CD4-positive, alpha-beta T cell treated with Interleukin-15 for 1 hour (primary cell): ENCODE measurements at places on chromosomes 7 and 10.

- no peak for DNase-seq
Measured at GRCh38 chr10:4448030-4448429, 378.0 kb upstream of the AKR1E2 start.

GRCh38 chr10:31709476-31709875, 219.2 kb downstream of the ARHGAP12 start:
- no peak for DNase-seq

DNA sequence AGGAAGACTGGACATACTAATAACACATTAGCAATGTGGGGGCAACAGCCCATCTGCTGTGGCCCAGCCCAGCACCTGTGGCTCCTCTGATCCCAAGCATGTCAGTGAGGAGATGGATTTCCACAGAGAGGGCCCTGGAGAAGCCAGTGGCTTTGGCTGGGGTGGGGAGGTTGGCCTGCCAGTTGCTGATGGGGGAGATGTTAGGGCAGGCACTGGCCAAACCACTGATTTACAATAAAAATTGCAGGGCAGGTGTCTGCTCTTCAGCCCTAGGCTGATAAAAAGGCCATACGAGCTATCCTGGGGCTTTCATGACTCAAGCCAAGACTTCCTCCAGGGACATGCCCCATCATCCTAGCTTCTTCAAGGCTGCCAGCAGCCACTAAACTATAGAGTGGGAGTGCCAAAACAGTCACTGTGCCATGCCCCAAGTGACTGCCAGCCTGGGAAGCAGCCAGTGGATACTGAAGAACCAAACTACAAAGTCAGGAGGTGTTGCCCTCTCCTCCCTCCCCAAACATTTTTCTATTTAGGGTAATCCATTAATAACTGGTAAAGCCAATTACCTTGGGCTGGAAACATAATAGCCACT, 37.8 kb downstream of the DPCD start:
- DNase-seq: no peak

DNA sequence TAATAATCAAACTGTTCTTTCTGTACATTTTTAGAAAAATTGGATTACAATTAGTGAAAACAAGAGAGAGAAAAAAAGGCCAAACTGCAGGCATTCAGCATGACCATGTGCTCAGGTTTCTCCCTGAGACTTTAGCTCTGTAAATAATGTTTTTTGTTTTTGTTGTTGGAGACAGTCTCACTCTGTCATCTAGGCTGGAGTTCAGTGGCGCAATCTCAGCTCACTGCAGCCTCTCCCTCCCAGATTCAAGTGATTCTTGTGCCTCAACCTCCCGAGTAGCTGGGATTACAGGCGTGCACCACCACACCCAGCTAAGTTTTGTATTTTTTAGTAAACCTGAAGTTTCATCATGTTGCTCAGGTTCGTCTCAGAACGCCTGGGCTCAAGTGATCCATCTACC, 23.0 kb downstream of the BZW2 start:
- DNase-seq: no peak

DNA sequence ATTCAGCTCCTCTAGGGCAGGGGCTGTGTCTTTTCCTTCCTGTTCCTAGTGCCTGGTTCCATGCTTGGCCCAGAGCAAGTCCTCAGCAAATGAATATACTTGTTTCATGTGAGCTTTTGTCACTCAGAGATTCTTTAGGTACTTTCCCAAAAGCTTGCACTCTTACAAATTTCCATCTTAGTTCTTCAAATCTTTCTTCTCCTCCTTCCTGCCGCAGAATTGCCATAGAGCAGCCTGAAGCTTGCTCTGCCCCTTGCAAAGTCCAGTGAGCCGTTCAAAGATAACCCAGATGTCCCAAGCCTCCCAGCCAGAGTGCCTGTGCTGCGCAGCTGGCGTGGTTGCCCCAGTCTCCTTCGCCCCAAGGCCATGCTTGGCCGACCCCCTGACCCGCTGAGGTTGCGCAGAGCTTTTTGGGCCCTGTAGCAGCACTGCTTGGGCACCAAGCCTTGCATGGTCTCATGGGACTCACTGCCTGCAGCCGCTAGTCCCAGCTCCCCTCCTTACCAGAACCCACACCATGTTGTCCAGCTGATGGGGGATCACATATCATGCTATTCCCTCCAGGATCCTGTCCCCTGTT, 20.7 kb downstream of the CHST3 start:
- no peak for DNase-seq

DNA sequence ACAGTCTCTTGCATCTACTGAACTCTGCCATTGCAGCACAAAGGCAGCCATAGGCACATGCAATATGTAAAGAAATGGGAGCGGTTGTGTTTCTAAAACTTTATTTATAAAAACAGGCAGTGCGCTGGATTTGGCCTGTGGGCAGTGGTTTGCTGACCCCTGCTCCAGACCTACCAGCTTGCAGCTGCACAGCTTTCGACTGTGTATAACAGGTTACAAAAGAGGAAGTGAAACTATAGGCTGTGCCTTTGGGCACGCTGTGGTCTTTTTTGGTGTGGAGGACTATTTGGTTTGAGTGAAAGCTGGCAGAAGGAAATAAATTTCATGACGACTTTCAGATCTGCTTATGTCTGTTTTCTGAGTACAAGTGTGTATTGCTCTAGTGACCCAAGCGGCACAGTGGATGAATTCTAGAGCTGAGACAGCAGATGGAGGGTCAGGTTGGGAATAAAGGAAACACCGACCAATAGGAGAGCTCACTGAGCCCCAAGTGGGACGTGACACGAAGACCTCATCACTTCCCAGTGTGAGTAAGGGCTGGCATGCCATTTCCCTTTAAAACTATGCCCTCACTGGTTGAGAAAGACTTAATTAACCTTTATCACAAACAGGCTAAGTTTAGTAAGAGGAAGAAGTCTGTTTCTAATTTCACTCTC, 152.7 kb downstream of the ANK3 start:
- peak; percentile 74 for DNase-seq

DNA sequence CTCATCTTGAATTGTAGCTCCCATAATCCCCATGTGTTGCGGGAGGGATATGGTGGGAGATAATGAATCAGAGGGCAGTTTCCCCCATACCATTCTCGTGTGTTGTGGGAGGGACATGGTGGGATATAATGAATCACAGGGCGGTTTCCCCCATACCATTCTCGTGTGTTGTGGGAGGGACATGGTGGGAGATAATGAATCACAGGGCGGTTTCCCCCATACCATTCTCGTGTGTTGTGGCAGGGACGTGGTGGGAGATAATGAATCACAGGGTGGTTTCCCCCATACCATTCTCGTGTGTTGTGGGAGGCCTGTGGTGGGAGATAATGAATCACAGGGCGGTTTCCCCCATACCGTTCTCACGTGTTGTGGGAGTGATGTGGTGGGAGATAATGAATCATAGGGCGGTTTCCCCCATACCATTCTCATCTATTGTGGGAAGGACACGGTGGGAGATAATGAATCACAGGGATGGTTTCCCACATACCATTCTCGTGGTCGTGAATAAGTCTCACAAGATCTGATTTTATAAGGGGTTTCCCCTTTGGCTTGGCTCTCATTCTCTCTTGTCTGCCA, 271.0 kb downstream of the MAD1L1 start:
- peak; percentile 57 for DNase-seq

DNA sequence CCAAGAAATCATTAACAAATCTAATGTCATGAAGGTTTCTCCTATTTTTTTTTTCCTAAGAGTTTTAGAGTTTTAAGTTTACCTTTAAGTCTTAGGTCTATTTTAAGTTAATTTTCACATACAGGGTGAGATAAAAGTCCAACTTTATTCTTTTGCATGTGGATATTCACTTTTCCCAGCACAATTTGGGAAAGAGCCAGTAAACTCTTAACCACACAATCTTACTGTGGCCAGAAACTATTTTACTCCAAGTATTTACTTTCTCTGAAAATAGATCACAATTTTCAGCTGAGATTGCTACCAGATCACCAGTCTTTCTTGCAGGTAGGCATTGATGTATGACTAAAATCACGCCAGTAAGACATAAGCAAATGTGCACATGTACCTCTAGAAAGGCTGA, 728.5 kb downstream of the TNS3 start:
- no peak for DNase-seq

GRCh38 chr7:5549096-5549763, 125.6 kb upstream of the TNRC18 start:
- no peak for DNase-seq

DNA sequence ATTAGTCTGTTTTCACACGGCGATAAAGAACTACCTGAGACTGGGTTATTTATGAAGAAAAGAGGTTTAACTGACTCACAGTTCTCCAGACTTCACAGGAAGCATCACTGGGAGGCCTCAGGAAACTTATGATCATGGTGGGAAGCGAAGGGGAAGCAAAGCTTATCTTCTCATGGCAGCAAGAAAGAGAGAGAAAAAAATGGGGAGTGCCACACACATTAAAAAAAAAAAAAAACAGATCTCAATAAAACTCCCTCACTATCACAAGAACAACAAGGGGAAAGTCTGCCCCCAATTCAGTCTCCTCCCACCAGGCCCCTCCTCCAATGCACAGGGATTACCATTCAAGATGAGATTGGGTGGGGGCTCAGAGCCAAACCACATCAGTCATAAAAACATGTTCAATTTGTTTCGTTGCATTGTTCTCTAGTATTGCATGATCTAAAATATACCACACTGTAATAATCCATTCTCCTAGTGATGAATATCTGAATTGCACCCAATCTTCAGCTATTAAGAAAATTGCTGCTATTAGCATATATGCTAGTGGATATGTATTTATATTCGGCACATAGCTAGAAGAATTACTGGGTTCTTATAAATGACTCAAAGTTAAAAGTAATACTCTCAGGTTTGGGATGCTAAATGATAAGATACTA, 328.9 kb upstream of the KCND2 start:
- no peak for DNase-seq

DNA sequence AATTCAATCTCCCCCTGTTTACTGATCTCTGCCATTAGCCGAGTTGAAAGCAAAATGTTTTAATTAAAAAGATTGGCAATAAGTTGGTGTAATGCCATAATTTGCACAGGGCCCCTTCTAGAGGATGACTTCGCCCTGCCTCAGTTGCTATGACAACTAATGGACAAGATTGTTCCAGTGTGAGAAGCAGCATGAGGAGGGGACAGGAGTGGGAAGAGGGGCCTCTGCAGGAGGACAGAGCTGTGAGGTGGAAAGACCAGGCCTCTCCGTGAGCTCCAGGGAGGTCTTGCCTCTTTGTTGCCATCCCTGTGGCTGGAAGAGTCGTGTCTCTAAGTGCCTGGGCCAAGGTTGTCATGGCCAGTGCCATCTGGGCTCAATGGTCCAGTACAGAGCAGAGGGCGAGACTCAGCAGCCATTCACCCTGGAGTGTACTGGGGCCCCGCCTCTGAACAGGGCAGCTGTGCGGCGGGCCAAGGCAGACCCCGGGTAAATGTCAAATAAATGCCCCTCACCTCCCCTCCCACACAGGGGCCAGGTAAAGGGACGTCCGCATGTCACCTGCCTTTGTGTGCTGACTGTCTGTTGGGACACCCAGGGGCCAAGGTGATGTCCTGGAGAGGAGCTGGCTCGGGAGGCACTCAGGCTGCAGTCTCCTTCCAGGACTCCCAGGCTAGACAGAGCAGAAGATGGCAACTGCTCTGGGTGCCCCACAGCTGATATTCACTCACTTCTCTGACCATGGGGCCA, 97.0 kb upstream of the RET start:
- DNase-seq: no peak

DNA sequence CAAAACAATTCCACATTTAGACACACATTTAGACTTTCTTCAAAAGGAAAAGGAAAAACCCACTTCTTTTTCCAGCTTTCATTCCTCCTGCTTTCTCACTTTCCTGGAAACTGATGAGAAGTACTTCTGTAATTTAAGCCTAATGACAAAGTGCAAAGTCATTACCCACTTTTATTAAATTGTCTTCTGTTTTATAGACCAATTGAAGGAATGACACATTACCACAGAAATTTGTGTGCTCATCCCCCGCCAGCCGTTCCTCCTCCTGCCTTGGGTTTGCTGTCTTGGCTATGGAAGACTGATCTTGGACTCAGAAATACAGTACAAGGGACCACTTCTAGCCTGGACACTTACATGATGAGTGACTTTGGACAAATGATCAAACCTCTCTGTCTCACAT, 717.8 kb downstream of the SORCS3 start:
- DNase-seq: no peak

GRCh38 chr7:6271694-6272440, 557 bp downstream of the CYTH3 start:
- DNase-seq: no peak

DNA sequence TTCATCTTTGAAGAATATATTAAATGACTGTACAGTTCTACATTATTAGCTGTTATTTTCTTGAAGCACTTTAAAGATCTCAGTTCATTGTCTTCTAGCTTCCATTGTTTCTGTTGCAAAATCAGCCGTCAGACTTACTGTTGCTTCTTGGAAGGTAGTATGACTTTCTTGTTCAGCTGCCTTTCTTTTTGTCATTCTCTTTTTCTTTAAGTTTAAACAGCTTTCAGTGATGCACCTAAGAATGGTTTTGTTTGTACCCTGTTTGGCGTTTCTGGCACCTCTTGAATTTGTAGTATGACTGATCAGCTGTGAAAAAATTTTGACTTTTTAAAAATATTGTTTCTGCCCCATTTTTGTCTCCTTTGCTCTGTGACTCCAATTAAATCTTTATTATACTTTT, 9.3 kb downstream of the MKLN1 start:
- DNase-seq: no peak

GRCh38 chr10:31204090-31204489, 114.9 kb upstream of the ZEB1 start:
- DNase-seq: no peak

DNA sequence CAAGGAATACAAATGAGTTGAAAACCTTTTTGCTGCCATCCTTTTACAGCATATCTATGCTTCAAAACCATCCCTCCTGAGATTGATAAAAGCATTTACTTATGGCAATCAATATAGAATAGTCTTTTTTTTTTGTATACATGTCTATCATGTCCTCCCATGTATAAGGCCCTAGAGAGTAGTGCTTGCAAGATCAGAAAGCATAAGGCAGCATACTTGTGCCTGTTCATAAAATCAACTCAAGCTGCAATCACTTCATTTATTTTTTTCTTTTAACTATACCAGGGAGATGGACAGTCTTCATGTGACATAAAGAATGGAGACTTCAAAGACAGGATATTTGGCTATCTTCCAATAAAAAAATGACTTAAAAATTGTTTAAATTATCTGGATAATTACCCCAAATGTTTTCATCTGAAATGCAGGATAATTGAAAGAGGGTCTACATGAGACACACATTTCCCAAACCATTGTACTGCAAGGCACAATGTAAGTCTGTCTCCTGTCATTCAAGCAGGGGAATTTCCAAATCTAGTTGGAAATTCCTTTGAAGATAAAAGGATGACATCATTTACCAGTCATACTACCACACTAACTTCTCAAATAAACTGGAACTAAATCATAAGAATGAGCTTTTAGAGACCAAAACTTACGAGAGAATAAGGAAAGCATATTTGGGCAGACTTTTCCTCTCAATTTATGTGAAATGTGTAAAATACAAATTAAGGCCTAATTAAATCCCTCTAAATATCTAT, 22.5 kb downstream of the LRRN3 start:
- DNase-seq: no peak

- no peak for DNase-seq
Measured at GRCh38 chr10:53765311-53765710, 992.7 kb upstream of the MBL2 start.

DNA sequence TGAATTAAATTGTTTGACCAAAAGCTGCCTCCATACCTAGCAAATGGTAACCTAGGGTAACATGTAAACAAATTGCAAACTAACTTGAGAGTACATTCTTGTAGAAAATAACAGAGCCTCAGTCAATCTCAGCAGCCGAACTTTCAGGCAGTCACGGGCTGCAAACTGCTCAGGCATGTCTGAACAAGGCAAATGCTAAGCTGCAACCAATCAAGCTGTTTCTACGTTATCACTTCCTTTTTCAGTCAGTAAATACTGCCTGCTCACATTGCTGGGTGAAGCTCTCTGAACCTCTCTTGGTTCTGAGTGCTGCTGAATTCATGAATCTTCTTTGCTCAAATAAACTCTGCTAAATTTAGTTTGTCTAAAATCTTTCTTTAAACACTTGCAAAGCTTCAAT, 1212.4 kb downstream of the SORCS1 start:
- DNase-seq: no peak
